ENCODE measurements at places on chromosomes 3 and 15.
A peak's percentile ranks its signal among the peaks of the same experiment; 100 is the strongest.

DNA sequence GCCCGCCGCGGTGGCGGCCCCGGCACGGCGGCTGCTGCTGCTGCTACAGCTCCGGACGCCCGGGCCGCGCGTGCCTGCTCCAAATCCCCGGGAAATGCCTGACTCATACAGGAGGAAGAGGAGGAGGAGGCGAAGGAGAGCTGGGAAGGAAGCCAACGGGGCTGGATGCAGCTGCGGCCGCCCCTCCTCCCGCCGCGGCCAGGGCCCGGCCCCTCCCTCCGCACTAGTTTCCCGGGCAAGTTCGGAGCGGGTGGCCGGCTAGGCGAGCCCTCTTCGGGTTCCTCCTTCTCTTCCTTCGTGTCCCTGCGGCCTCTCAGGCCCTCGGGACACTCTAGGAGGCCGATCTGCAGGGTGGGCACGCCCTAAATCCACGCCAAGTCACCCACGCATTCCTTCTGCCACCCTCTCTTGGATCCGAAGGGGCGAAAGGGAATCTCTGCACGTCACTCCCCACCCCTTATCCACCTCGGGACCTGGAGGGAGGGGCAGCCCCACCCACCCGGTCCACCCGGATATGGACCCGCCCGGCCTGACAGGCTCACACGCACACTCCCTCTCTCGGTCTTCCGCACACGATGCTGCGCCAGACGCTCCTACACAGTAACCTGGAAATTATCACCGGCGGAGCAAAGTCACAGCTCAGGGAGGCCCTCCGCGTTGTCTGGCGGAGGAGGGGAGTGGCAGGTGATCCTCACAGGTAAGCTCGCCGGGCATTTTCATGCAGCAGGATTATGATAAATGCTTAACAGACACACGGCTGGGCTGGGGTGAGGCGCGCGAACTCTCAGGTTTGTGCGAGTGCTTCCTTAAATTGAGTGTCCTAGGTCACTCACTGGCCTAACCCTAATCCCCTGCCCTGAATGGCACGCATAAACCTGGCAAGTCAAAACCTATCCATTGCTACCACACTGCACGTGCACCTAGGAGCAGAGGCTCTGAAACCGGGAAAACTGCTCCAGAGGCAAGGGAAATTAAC is at the start of the genes OSBPL10 and ZNF860:
Gene OSBPL10, minus strand, starts transcription at position 57 of the 976 bp plus-strand sequence. CDS start 83 bp downstream, outside the sequence.
Gene ZNF860, plus strand, starts transcription at position 545 of the 976 bp plus-strand sequence. CDS start 7,330 bp downstream, outside the sequence.
- DNase-seq = peak; percentile 57

GRCh38 chr15:64837502-64837901 is 4.2 kb upstream of the PLEKHO2 start:
- DNase-seq = peak; percentile 64

DNA sequence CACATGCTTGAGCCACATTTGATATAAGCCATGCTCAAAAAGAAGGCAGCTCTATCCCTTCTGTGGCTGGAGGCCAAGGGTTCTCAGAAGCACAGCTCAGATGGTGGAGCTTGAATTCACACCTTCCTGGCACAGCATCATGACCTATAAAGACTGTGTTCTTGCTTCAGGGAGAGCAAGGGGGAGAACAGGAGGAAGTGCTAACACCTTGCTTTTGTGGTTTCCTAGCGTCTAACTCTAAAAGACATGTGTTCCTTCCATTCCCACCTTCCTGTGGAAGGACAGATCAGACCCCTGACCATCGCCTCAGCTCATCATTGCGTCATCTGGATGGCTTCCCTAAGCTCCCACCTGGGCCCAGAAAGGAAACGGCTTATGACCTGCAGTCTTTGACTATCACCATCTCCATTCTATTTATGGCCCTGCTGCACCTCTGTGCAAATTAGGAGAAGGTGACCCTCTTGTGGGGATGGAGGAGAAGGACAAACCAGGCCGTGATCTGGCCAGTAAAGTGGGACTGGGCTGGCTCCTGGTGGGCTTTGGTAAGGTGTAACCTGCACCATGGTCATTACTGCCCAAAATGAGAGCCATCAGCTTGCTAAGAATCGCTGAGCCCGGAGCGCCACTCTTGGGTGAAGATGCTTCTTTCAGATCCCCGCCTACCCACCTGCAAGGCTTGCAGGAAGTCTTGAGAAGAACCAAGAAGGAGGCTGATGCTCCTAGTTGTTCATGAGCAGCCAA is 128.5 kb downstream of the SERPINI1 start:
- DNase-seq = no peak

- no peak for DNase-seq
These were observed 11.8 kb downstream of the LPCAT4 start for GRCh38 chr15:34355241-34355640.

GRCh38 chr15:40871749-40872617 is 2.1 kb downstream of the RHOV start:
- no peak for DNase-seq

Data from hematopoietic multipotent progenitor cell (in vitro differentiated cells).